ENCODE measurements at places on chromosomes 2 and 18. TPM values are rescaled to one million over a fixed set of nuclear protein-coding genes. Genes with fewer than 3 reads are reported as not detected.

GRCh38 chr18:8895987-8896619 is 190.7 kb downstream of the MTCL1 start:
- DNase-seq, result no peak

FAP gene
- total RNA-seq, result 24.7 TPM

SNRNP27 gene
- total RNA-seq, result 54.2 TPM

DNA sequence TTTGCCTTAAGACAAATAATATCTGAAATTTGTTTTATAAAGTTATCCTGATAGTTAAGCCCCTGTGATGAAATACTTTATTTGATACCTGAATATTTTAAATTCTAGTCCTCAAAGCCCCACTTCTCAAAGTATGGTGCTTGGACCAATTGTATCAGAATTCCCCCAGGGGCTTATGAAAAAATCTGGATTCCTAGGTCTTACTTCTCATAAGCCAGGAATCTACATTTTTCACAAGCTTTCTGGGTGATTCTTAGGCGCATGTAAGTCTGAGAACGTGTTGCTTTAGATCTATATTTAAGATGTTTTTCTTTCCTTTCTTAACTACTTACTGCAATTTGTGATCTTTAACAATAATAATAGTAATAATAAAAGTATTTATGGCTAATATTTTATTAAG is 53.1 kb downstream of the MYO1B start:
- DNase-seq, result no peak

TRIM43B gene
- not detected for total RNA-seq

- DNase-seq, result no peak
Observed at GRCh38 chr2:160695402-160696086, 201.9 kb upstream of the RBMS1 start.

DNA sequence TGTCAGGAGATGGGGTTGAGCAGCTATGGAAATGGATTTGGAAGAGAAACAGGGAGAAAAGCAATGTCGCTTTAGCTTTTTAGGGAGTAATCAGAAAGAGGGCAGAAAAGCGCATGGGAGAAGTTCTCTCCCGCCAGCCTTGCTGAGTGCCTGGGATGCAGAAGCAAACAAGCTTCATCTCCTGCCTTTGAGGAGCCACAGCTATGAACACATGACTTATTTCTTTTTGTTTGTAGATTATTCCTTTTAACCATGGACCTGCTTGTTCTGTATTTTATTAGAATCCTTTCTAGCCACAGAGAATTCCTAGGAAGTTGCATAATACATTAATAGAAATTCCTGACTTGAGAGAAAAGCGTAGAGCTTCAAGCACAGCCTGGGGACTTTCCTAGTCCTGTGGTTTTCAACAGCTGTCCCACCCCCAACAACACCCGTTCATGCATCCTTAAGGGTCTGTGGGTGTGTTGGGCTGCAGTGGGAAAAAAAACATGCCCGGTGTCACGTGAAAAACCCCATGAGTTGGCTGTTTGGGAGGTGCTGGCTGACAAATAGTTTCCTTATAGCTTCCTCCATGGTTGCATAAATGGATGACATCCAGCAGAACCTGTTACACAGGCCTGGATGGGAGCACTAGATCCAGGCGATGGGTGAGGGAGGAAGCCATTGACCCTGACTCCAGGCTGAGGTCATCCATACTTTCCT is 14.9 kb downstream of the SLC9A4 start:
- DNase-seq, result no peak

DNA sequence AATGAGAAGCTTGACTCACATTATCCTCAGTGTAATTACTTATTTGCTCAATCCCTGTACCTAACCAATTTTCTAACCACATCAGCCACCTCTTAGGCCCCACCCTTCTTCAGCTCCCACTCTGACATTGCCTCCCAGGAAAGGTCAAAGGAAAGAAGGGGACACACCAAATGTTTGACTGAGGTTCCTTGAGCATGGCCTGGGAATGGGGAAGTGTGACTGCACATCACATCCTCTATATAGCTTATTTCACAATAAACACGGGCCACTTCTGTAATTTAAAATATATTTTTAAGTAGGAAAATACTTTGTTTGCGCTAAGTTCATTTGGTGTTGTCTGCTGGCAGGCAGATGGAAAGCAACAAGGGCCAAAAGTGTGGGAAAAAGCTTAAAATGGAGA is 3.0 kb upstream of the FIGLA start:
- DNase-seq, result no peak

- no peak for DNase-seq
Observed at GRCh38 chr2:127086990-127087790, 19.8 kb downstream of the BIN1 start.

DNA sequence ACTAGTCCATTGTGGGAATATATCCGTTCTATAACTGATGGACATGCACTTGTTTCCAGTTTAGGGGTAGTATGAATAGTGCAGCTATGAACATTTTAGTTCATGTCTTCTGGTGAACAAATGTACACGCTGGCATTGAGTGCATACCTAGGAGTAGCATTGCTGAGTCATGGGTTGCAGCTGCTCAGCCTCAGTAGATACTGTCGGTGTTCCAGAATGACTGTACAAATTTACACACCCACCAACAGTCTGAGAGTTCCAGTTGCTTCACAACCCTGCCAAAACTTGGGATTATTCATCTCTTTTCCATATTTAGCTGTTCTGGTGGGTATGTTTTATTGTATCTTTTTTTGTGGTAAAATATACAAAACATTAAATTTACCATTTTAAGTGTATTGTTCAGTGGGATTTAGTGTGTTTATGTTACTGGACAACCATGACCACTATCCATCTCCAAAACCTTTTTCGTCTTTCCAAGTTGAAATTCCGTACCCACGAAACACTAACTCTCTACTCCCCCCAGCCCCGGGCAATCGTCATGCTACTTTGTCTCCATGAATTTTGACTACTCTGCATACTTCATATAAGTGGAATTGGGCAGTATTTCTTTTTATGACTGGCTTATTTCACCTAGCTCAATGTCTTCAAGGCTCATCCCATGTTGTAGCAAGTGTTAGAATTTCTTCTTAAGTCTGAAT is 281.0 kb downstream of the PRKCE start:
- DNase-seq, result no peak

ASB18 gene
- total RNA-seq, result not detected

RAPGEF4 gene
- total RNA-seq, result 10.4 TPM

DNA sequence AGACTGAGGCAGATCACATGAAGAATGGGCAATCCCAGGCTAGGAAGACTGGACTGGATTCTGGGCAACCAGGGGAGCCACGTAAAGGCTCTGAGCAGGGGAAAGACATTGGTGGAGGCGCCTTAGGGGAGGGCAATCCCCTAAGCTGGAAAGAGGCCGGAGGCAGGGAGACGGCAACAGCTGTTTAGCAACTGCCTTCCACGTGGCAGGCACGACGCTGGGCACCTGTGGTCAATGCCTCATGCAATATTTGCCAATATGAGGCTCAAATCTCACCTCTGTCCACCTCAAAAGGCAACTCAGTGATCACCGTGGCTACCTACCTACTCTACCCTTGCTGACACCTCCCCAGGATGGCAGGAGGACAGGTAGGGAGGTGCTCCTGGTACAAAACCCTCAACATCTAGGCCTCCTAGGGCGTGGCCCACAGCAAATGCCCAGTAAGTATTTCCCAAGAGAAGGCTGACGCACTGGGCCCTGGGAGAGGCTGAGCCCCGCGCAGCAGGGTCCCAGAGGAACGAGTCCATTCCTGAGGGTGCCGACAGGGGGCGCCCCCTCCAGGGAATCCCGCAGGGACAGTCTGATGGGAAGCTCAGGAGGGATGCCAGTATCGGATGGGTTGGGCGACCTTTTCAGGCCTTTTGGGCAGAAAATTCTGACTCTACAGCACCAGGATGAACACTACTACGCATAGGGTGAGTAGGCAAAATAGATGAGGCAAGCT is 8.9 kb downstream of the BOLA3 start:
- DNase-seq, result no peak

DNA sequence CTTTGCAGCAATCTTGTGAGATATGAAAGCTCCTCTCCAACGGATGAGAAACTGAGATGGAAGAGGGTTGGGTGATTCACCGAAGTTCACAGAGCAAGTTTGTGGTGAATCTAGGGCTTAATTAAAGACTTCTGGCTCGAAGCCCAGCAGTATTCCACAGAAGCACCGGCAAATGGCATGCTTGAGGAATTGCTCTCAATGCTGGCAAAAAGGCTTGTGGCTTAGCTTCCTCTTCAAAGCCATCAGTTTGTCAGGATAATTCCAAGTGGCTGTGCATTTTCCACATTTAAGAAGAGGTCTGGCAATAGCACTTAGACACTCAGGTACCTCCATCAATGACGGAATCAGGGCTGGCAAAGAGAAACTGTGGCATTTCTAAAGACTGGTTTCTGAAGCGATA is 98.7 kb upstream of the SLC66A3 start:
- DNase-seq, result no peak

NOSTRIN gene
- 62.1 TPM for total RNA-seq

- DNase-seq, result no peak
Observed at GRCh38 chr2:68839260-68839833, 31.9 kb downstream of the BMP10 start.

GRCh38 chr2:96885432-96886347 is 15.8 kb upstream of the SEMA4C start:
- no peak for DNase-seq

DNA sequence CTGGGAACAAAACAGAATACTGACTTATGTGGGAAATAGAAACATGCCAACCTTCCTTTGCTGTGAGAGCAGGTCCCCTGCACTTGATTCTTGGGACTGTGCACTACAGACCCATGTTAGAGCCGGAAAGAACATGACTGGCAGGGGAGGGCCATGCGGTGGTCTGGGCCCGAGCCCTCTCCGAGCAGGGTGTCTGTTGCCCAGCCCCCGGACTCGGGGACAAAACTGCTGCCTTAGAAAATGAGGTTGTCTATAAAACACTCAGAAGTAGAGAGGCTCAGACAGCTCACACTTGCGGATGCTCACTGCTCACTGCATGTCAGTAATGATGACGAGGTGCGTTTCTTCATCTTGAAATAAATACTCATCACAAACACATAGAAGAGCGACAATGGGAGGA is 270.7 kb upstream of the HDAC4 start:
- peak; percentile 55 for DNase-seq

DNA sequence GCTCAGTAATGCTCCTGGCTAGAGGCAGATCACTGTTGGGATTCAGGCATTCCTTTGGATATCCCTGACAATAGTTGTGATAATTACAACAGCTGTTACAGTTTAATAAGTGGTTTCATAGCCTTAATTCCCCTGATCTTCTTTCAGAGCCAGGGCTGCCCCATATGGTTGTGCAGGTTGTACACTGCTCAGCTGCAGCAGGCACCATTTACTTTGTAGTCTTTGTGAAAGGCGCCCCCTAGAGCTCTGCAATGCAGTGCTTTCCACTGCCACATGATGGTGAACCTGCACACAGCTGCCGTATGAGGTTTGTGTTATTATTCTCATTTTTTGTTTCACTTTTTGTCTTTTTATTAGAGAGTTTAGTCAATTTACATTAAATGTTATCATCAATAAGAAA is 239.1 kb downstream of the KCNS3 start:
- DNase-seq, result no peak

GRCh38 chr2:31430439-31431165 is 16.1 kb upstream of the XDH start:
- no peak for DNase-seq

- no peak for DNase-seq
Observed at GRCh38 chr2:223054193-223054781, 2.3 kb downstream of the KCNE4 start.

DNA sequence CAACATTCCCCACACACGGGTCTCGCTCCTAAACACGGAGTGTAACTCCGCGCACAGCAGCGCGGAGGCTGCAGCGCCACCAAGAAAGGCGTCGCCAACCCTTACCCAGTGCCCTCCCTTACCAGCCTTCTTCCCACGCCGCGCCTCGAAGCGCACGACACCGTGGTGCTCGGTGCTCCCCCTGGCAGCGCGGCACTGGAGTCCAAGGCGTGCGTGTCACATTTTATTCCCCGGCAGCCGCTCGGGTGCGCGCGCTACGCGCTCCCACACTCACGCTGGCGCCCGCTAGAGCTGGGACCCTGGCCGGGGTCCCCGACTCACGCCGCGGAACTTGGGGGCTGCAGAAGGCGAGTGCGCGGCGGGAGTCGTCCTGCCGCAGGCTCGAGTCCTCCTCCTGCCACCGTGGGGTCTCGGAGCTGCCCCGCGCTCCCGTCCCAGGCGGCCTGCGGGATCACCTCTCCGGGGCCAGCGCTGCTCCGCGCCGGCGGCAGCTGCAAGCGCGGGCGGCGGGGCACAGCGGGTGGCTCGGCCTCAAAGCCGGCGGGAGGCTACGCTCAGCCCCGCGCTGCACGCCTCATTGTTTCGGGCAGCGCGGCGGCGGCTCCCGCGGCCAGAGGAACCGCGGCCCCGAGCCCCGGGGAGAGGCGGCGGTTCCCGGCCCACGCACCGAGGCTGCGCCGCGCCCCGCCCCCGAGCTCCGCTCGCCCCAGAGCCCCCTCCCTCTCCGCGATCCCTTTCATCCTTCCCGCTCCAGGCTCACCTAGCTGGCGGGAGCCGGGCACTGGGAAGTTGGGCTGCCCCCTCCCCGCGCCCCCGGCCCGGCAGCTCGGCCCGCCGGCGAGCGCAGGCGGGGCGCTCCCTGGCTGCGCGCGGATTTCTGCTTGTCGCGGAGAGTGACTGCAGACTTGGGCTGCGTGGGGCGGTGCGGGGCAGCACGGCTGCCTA is at the start of gene ST6GAL2:
ST6GAL2 (minus strand) TSS at position 197 of the 945 bp plus-strand sequence. CDS start 42,190 bp downstream, outside the sequence.
- no peak for DNase-seq

DNA sequence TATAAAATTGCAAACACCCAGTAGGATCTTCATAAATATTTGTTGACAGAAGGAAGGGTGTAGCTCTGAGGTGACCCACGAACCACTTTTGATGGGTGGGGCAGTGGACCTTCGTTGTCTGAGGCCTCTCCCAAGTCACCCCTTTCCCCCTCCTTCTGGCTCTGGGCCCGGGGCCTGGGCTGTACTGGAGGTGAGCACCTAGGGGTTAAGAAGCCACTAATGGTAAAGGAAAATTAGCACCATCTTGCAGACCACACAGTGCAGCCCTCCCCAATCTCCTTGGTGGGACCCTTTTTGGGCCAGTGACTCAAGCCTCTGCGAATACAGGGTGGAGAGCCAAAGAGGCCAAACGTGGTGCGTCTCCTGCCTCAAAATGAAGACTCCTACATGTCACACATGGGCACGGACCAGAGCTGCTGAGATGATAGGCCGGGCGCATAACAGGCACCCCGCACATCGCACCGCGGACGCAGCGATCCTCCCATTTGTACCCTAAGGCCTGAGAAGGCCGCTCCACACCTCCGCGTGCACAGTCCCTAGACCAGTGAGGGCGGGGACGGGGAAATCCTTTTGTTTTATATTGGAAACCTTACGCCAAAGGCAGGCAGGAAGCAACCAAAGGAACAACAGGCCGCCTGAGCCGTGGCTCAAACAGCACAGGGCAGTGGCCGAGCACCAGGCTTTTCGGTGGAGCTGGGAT is 31.9 kb upstream of the ATP6V1B1 start:
- peak; percentile 76 for DNase-seq

GRCh38 chr2:172262486-172262885 is 159.8 kb upstream of the DLX2 start:
- DNase-seq, result no peak

MAPK4 gene
- not detected for total RNA-seq

CCDC150 gene
- total RNA-seq, result 1.3 TPM

SEPTIN10 gene
- total RNA-seq, result 97.2 TPM

DNA sequence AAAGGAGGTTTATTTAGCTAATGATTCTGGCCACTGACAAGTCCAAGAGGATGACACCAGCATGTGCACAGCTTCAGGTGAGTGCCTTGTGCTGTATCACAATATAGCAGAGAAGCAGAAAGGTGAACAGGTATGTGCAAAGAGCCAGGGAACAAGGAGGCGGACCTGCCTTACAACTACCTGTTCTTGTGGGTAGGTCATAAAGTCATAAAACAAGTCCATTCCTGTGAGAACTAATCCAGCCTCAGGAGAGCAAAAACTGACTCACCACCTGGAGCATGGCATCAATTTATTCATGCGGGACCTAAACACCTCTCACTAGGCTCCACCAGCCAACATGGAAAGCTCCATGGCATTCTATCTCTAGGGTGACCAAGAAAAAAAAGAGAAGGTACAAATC is 234.2 kb downstream of the ASXL3 start:
- no peak for DNase-seq
